ENCODE measurements at places on chromosomes 1 and 21.

DNA sequence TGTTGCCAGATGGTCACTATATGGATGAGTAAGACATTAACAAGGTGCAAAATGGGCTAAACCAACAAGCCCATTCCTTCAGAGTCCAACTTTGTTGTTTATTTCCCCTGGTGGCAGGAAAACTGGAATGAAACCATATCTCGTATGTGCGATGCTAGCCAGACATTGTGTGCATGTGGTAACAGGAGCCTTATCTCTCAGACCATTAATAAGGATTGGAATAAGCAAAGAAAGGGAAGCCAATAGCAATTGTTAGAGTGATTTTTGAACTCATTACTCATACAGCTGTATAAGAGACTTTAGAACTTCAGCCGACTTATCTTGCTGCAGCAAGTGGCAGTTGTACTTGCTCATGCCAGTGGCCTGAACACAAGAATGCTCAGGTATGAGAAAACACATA is 30.0 kb upstream of the HMCN1 start:
- no peak for DNase-seq

GRCh38 chr1:117971777-117972176 is 42.2 kb downstream of the WDR3 start:
- no peak for DNase-seq

- no peak for DNase-seq
These were observed 2.2 kb downstream of the LMO4 start for GRCh38 chr1:87330885-87331364.

- no peak for DNase-seq
These were observed 19.1 kb downstream of the SLC25A33 start for GRCh38 chr1:9558271-9558945.

- DNase-seq: no peak
These were observed 107.7 kb downstream of the POU2F1 start for GRCh38 chr1:167328306-167328815.

- peak; percentile 100 for DNase-seq
These were observed 1.2 kb upstream of the CAP1 start for GRCh38 chr1:40039245-40039756.

- DNase-seq: no peak
These were observed 372.6 kb upstream of the PLXNA2 start for GRCh38 chr1:208616776-208617175.

GRCh38 chr1:241899210-241899609 is 51.2 kb downstream of the EXO1 start:
- no peak for DNase-seq

- DNase-seq: no peak
These were observed 317.1 kb downstream of the DPYD start for GRCh38 chr1:97603776-97604175.

DNA sequence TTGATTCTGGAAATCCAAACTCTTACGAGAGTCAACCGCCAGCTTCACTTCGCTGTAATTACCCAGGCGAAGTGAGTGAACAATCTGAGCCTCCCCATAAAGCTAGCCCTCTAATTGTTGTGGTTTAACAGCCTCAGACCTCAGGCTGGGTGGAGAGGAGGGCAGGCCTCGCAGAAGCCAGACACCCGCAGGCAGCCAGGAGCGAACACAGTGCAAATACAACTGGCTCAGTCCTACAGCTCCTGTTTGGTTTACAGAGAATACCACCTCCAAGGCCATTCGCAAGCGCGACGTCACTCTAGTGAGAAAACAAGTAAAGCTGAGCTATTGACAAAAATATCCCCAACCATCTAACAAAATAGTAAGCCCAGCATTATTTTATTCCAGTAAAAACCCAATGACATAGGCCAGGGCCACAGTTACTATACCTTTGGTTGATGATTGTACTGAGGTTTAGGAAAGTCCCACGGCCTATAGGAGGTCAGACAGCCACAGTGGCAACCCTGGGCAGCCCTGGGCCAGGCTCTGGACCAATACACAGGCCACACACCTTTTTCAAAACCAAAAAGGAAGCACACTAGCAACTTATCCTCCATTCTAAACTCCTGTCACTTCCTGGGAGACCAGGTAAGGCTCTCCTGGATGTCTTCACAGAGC is 163.3 kb downstream of the ETS2 start:
- DNase-seq: no peak

GRCh38 chr1:230784163-230784562 is 37.0 kb downstream of the CAPN9 start:
- no peak for DNase-seq

DNA sequence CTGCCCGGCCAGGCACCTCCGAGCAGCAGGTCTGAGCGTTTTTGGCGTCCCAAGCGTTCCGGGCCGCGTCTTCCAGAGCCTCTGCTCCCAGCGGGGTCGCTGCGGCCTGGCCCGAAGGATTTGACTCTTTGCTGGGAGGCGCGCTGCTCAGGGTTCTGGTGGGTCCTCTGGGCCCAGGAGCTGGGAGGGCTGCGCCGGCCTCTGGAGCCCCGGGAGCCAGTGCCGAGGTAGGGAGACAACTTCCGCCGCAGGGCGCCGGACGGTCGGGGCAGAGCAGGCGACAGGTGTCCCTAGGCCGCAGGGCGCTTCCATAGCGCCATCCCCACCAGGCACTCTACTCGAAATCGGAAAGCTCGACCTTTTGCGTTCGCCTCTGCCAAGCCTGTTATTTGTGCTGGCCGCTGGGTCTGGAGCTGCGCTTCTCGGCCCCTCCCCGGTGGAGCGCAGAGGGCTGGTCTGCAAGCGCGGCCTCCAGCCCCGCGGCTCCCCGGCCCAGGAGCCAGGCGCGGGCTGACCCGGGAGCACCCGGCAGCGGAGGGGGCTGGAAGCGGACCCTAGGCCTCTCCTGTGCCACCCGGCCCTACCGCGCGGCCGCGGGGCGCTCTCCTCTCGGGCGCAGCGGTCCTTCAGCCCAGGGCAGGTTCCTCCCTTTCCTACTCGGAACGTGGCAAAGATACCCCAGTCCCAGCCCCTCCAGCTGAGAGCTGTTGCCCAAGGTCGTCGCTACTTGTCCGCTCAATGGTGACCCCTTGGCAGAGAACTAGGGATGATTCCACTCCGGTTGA is 2.2 kb downstream of the SIM2 start:
- no peak for DNase-seq

GRCh38 chr21:39581414-39581813 is 31.3 kb upstream of the B3GALT5 start:
- no peak for DNase-seq

- no peak for DNase-seq
These were observed 107.2 kb downstream of the GLIS1 start for GRCh38 chr1:53631622-53632310.

DNA sequence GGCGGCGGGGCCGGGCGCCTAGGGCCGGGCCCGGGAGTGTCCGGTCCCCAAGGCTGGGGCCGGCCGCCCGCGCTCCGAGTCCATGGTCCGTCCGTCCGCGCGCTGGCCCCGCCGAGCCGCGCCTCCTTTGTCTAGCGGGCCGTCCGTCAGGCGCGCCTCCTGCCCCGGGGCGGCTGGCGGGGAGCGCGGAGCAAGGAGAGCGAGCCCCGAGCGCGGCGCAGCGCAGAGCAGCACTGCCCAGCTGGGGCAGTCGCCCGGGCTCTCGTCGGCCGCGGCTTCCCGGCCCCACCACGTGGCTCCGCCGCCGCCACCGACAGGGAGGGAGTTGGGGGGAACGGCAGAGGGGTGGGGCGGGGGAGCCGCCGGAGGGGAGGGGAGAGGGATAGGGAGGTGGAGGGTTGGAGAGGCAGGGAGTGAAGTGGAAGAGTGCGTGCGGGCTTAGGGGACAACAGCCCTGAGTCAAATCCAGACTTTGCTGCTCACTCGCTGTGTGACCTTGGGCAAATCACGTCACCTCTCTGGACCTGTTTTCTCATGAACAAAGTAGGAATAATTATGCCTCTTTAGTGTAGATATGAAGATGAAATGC is at the start of gene NKAIN1:
TSS of gene NKAIN1 (minus strand) at position 235 of the 589 bp plus-strand sequence. CDS start 340 bp downstream, outside the sequence.
- DNase-seq: no peak

DNA sequence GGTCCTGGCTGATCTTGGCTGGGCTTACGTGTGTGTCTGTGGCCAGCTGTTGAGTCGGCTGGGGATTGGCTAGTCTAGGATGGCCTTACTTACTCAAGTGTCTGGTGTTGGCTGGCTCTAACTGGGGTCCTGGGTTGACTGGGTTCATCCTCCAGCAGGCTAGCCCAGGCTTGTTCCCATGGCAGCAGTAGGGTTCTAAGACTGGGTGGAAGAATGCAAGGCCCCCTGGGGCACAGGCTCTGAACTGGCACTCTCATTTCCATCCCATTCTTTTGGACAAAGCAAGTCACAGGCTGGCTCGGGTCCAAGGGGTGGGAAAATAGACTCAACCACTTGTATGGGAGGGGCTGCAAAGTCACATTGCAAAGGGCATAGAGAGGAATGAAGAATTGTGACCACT is 7.9 kb upstream of the OPRD1 start:
- peak; percentile 89 for DNase-seq

DNA sequence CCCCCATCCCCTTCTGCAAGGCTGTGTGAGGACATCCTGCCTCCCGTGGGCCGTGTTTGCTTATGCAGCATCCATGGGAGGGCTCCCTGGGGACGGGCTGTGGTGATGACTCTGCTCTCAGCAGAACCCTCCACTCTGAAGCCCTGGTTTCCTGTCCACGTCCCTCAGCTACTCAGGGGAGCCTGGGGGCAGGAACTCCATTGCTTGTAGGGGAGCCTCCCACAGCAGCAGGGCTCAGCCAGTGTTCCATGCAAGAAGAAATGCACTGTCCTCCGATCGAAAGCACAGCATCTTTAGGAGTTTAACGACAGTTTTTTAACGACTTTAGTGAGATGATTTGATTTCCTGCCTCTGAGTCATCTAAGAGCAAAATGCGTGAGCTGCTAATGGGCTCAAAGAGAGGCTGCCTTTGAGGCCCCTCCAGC is 8.3 kb upstream of the KCNAB2 start:
- no peak for DNase-seq

DNA sequence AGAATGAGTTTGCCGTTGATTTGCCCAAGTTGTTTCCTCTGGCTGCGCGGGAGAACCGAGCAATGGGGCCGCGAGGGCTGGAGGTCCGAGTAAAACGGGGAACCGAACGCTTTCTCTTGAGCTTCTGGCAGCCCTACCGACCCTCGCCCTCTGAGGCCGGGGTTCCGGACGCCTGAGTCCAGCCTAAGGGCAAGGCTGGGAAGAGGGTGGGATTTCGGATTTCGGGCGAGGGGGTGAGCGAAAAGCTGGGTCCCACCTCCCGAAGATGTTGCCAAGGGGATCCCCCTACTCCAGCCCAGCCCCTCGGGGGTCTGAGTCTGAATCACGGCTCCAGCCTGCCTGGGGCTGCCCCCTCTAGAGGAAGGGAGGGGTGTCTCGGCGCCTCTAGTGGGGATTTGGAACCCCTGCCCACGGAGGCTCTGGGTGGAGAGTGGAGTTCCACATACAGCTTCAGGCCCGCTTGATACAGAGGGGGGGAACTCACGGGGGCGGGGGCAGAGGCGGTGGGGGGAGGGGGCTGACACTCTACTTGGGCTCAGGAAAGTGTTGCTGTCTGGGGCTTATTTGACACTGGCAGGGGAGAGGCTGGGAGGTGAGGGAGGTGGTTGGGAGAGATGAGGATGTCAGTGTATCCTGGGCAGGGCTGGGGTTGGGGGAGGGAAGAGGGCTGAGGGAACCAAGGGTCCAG is 617 bp downstream of the KIRREL1 start:
- no peak for DNase-seq

DNA sequence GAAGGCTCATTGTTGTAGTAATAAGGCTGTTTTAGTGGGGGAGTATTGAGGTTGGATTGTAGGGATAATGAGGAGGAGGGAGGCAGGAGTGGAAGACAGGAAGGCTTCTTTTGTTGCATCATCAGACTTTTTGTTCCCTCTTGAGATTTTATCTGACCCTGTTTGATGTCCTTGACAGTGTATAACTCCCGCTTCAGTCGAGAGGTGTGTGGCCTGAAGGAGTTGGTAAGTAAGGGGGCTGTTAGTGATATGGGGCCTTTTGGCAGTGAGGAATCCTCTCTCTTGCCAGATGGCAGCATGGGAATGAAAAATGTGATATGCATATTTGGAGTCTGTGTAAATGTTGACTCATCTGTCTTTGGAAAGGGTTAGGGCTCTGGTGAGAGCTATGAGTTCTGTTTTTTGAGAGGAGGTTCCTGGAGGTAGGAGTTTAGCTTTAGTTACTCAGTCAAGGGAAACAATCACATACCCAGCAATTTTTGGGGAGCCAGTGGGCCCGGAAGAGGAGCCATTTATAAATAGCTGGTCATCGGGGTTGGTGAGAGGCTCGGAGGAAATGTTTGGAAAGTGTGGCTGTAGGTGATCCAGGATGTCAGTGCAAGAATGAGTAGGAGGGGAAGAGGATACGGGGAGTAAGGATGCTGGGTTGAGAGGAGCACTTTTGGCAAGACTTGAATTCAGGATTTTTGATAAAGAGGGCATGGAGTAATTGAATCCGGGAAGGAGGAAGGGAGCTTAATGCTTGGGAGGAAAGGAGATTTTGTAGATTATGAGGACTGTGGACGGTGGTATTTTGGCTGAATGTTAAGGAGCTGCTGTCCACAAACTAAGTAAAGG is 136.7 kb upstream of the ETV3 start:
- DNase-seq: peak; percentile 16

DNA sequence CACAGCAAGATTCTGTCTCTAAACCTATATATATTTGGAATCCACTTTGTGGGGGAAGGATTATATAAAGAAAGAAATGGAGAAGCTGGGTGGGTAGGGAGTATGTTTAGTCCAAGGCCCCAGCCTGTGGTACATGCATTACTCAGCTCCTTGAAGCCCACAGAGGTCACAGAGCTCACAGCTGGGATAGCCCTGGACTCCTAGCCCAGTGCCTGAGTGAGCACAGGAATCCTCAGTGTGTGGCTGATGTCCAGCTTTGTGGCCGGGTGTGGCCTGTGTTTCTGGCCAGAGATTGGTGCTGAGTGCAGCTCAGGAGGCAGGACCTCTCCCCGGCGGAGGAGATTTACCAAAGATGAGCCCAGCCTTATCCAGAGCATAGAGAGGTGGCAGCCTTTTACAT is 7.6 kb downstream of the CAPN9 start:
- DNase-seq: no peak

GRCh38 chr1:17065666-17066065 is 11.8 kb upstream of the SDHB start:
- no peak for DNase-seq

DNA sequence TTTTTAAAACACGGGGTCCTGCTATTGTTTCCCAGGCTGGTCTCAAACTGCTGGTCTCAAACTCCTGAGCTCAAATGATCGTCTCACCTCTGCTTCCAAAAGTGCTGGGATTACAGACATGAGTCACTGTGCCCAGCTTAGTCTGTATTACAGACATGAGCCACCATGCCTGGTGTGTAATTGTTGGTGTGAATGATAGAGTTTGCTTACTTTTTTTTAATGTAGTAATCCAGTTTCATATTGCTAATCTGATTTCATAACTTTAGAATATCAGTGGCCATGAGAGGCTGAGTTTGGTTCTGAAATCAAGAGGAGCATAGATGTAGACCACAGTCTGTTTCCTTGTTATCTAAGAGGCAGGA is 3.4 kb downstream of the EPB41 start:
- no peak for DNase-seq

DNA sequence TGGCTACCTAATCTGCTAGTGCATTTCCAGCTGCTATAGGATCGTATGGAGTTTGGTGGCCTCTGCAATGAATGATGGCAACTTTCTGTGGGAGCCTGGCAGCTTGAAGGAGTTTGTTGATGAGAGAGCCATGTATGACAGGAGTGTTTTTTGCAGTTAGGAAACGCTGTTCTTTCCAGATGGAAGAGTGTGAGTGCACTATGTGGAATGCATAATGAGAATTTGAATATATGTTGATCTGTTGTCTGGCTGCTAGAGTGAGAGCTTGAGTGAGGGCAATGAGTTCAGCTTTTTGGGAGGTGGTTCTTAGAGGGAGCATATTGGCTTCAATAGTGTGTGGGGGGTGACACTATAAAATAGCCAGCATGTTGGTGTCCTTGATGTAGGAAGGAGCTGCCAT is 51.0 kb upstream of the APOBEC4 start:
- no peak for DNase-seq

GRCh38 chr1:205424901-205425600 is 3.2 kb upstream of the LEMD1 start:
- DNase-seq: no peak
